Ascending aorta (tissue), 2 donors: ENCODE measurements at places on chromosomes 16 and 17. TPM values are rescaled to one million over a fixed set of nuclear protein-coding genes. Genes with fewer than 3 reads are reported as not detected.
A peak's percentile ranks its signal among the peaks of the same experiment; 100 is the strongest.

WFDC1 gene
- total RNA-seq = 126 TPM

AXIN1 gene
- 27.6 TPM for total RNA-seq

HLF gene
- 11.3 TPM for total RNA-seq

KRTAP3-2 gene
- not detected for total RNA-seq

DNA sequence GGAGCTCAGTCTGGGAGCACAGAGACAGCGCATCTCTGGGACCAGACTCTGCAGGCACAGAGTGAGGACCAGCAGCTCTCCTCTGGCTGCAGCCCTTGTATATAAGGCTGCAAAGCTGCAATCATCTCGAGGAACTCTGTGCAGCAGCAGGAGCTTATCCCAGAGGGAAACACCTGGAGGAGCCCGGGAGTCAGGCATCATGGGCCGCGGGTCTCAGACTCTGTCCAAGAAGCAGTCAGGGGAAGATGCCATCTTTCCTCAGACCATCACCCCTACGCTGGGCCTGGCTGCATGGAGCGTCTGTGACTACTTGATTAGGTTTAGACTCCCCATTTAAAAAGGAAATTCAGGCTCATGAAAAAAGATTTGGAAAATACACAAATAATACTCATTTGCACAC lies 122.0 kb downstream of the IRF8 start:
- H3K36me3 ChIP-seq = no peaks in the 10 kb centered on the region
- H3K4me1 ChIP-seq = no peaks in the 10 kb centered on the region
- DNase-seq = no peak
- H3K4me3 ChIP-seq = no peak overlapping the region

- no peak overlapping the region for H3K4me3 ChIP-seq
- peak; percentile 81 for DNase-seq
- no peak overlapping the region for H3K27ac ChIP-seq
Measured at GRCh38 chr17:38735161-38735997, 5.2 kb downstream of the CISD3 start.

DNA sequence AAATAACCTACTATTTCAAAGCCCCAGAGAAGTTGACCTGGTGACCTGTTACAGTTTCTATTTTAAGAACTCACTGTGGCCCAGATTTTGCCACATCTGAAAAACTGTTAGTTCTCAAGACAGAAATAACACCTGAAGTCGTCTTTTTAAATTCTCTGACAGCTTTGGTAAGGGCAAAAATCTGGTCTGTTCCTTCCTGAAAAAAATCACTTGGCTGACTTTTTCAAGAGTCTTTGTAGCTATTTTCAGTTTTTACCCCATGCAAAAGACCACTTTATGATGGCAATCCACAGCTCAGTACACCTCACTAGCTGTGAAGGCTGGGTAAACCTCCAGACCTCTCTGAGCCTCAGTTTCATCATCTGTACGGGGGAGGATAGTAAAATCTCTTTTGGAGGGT lies 60.7 kb upstream of the SREBF1 start:
- H3K27ac ChIP-seq = no peak overlapping the region
- H3K4me1 ChIP-seq = no peaks in the 10 kb centered on the region
- H3K27me3 ChIP-seq = no peaks in the 10 kb centered on the region

DNA sequence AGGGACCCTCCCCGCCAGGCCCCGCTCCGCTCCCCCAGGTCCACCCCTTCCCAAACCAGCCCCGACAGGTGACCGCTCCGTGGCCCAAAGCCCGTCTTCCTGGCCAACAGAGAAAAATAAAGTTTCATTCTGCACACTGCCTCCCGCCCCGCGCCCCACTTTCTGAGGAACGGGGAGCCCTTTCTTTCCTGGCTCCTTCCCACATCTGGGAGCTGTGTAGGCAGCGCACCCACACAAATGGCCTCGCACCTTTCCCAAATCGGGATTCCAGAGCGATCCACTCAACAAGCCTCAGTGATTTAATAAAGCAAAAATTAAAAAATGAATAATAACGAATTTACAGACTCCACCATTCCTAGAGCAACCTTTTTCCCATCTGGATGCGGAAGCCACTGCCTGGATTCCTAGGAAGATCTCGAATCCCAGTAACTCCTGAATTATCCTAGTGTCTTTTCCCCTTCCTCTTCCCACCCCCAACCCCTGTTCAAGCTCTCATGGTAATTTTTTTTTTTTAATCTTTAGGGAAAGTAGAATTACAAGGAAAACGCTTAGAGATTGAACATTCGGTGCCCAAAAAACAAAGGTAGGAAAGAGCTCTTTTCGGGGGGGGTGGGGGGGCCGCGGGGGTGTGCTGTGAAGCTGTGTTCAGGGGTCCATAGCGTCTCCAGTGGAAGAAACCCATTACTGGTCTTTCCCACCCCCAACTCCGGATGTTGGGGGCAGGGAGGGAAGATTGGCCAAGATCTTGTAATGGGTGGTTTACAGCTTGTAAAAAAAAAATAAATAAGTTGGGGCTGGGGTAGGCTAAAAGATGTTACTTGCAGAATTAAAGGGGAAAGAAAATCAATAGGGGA lies 1.6 kb downstream of the IGF2BP1 start:
- no peaks in the 10 kb centered on the region for H3K36me3 ChIP-seq
- peak overlapping the region; percentile 52 for H3K4me3 ChIP-seq
- H3K27me3 ChIP-seq = peaks cover 43% of the 10 kb centered on the region
- H3K27ac ChIP-seq = no peak overlapping the region

DNA sequence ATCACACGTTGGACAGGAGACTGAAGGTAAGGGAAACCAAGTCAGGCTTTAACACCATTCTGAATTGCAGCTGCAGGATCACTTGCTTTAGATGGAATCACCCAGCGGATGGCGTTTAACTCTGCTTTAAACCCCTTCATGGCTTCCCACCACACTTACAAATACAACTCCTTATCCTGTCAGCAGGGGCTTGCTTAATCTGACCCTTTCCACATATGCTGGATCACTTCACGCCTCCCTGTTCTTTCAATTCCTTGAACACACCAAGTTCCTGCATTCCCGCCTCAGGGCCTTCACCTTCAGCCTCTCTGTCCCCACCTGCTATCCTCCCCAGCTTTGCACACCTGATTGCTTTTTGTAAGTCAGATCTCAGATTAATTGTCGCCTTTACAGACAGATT lies 442.2 kb downstream of the MAF start:
- DNase-seq = no peak
- H3K4me3 ChIP-seq = no peak overlapping the region
- H3K36me3 ChIP-seq = no peaks in the 10 kb centered on the region
- H3K4me1 ChIP-seq = no peaks in the 10 kb centered on the region
